ENCODE measurements at places on chromosomes 3 and 15. TPM values are rescaled to one million over a fixed set of nuclear protein-coding genes. Genes with fewer than 3 reads are reported as not detected.

The LRRC3B gene
- total RNA-seq: not detected

The GP9 gene
- total RNA-seq: not detected

The ONECUT1 gene
- total RNA-seq: not detected

The C15orf62 gene
- not detected for total RNA-seq

The LYZL4 gene
- not detected for total RNA-seq

The GRM2 gene
- under 0.01 TPM for total RNA-seq

The SLC15A2 gene
- total RNA-seq: 1.3 TPM

The ATP13A3 gene
- 151 TPM for total RNA-seq

The ISL2 gene
- not detected for total RNA-seq

The RASL12 gene
- total RNA-seq: not detected

All from mammary epithelial cell (primary cell).